ENCODE measurements at places on chromosomes 6 and 20. TPM values are rescaled to one million over a fixed set of nuclear protein-coding genes. Genes with fewer than 3 reads are reported as not detected.

The TUBB gene
- polyA plus RNA-seq, result 863 TPM

The MAK gene
- 0.77 TPM for polyA plus RNA-seq

The NQO2 gene
- 18.4 TPM for polyA plus RNA-seq

The ADAM33 gene
- 83.7 TPM for polyA plus RNA-seq

The TGM6 gene
- not detected for polyA plus RNA-seq

The F13A1 gene
- 50.9 TPM for polyA plus RNA-seq

The PPP1R16B gene
- 4.4 TPM for polyA plus RNA-seq

The DNMT3B gene
- polyA plus RNA-seq, result 3.6 TPM

The PHACTR3 gene
- 5.8 TPM for polyA plus RNA-seq

The TXLNB gene
- polyA plus RNA-seq, result 148 TPM

The HLA-DOB gene
- polyA plus RNA-seq, result 0.31 TPM

The FOXQ1 gene
- polyA plus RNA-seq, result 0.90 TPM

The NKX2-4 gene
- not detected for polyA plus RNA-seq

The SPATS1 gene
- polyA plus RNA-seq, result not detected

The SLC22A3 gene
- 11.5 TPM for polyA plus RNA-seq

The DCDC2 gene
- 0.19 TPM for polyA plus RNA-seq

The MCHR2 gene
- polyA plus RNA-seq, result not detected

The RHAG gene
- polyA plus RNA-seq, result 0.72 TPM

The SIRPG gene
- polyA plus RNA-seq, result not detected

The DYNLT1 gene
- polyA plus RNA-seq, result 97.5 TPM

The SLC4A11 gene
- 1.3 TPM for polyA plus RNA-seq

The ZNF165 gene
- 0.86 TPM for polyA plus RNA-seq
